ENCODE measurements at places on chromosomes 6 and 20. TPM values are rescaled to one million over a fixed set of nuclear protein-coding genes. Genes with fewer than 3 reads are reported as not detected.

The USP49 gene
- 2.9 TPM for total RNA-seq

The CTCFL gene
- total RNA-seq = not detected

The CAGE1 gene
- 0.15 TPM for total RNA-seq

The SMLR1 gene
- 104 TPM for total RNA-seq

The RBPJL gene
- not detected for total RNA-seq

The DAAM2 gene
- not detected for total RNA-seq

The SCUBE3 gene
- total RNA-seq = not detected

The HEBP2 gene
- total RNA-seq = 72.8 TPM

The MYCT1 gene
- not detected for total RNA-seq

The LTA gene
- not detected for total RNA-seq

The LTB gene
- 0.22 TPM for total RNA-seq

The PERP gene
- total RNA-seq = 26.0 TPM

The HLA-DMB gene
- total RNA-seq = not detected

The CUTA gene
- total RNA-seq = 180 TPM

The ZSCAN26 gene
- total RNA-seq = 15.6 TPM

The TFAP2C gene
- total RNA-seq = not detected

The BTN1A1 gene
- total RNA-seq = not detected

The KHDC1L gene
- total RNA-seq = not detected

The ULBP1 gene
- 0.04 TPM for total RNA-seq

The OLIG3 gene
- not detected for total RNA-seq

The LY6G6D gene
- total RNA-seq = not detected

Measured in HepG2 (cell line).